ENCODE measurements at places on chromosomes 6 and 20.
A peak's percentile ranks its signal among the peaks of the same experiment; 100 is the strongest.

- DNase-seq: no peak
Observed at GRCh38 chr20:45408646-45409213, 641 bp downstream of the DBNDD2 start.

GRCh38 chr6:43455531-43456428 is at the start of gene DLK2:
Gene DLK2 (minus strand): TSS chr6:43455548. CDS start chr6:43454825, 723 bp downstream.
- DNase-seq: peak; percentile 30

- no peak for DNase-seq
Observed at GRCh38 chr6:21201637-21202350, 391.8 kb upstream of the SOX4 start.

GRCh38 chr20:34705397-34706301 is 1.5 kb downstream of the TP53INP2 start:
- DNase-seq: no peak

GRCh38 chr6:136548582-136549299 is 1.5 kb downstream of the MAP7 start:
- DNase-seq: no peak

- DNase-seq: no peak
Observed at GRCh38 chr6:139457476-139457875, 83.0 kb upstream of the CITED2 start.

DNA sequence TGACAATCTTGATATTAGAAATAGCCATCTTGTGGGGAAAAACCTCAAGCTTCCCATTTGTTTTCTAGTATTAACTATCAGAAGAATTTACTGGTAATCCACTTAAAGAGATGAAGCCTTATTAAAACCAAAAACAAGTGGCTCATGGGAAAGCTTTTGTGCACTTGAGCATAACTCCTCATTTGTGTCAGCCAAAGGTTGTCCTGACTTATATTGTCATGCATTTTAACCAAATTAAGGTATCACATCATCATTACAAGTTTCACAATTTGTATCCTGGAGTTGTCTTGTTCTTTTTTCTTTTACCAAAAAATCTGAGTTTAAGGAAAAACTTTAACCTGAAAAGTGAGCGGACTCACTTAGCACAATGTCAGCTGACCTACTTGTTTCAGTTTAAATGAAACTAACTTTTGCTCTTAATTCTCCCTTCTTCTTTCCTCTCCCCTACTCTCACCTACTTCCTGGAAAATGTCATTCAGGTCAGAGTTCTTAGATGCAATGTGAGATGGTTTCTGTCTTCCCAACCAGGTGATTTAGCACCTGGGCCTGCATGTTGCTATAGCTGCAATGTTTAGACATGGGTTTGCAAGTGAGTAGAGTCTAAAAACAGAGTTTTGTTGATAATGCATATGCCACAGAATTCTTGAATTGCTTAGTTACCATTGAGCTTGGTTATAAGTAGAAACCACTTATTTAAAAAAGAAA is 82.8 kb downstream of the TNFAIP3 start:
- no peak for DNase-seq

DNA sequence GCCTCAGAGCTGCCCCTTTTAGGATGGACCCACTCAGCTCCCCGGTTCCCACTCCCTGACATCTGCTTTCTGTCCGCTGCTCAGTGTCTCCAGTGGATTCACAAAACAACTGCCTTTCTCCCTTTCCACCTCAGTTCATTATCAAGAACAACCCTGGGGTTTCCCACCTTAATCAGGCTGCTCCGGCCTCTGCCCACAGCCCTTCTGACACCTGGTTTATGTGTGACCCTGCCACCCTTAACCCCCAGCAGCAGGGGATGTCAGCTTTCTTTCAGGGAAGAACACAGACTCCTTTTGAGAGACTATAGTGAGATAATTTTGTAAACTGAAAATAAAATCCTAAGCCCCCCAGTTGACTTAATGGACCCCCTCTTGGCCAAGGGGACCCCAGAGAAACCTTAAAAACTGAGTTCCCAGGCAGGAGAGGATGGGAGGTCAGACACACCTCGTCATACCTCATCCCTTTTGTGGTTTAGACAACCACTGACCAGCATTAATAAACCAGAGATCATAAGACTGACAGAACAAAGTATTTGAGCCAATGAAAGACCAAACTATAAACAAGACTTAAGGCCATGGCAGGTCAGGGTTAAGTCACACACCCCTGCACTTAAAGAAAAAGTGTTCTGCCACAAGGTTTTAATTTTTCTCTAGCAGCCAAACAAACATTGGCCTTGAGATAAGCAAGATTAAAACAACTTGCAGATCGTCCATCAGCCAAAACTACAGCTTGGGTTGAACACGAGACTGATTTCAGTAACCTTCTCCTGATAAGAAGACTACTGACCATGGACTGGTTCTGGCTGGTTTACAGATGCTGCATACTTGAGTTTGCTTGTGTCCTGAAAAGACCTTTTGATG is 42.4 kb upstream of the DDR1 start:
- no peak for DNase-seq

DNA sequence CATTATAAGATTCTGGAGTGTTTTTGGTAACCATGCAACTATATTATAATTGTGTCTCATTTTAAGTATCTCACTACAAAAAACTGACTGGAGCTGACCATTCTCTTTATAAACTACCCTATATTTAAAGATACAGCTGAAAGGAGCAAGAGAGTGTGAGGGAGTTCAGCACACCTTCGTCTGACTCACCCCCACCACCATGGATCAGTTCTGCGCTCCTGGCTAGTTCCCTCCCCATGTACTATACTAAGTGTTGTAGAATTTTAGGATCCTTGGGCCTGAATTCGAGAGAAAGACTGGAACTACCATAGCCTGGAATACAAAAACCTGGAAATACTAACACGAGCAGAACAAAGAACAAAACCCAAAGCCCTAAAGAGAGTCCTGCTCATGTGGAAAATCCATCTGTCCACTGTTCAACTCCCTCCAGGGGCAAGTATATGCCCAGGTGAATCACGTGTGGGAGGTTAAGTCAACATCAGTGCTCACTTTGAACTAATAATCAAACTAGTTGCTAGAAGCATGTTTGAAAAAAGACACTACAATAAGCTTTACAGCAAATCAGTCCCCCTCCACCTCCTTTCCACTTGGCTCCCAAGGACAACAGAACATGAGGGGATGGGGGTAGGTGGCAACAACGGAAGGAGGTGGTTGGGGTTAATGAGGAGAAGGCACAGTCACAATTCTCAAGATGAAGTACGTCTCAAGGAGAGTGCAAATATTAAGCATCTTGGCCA is 46.8 kb downstream of the ELOVL5 start:
- DNase-seq: no peak

DNA sequence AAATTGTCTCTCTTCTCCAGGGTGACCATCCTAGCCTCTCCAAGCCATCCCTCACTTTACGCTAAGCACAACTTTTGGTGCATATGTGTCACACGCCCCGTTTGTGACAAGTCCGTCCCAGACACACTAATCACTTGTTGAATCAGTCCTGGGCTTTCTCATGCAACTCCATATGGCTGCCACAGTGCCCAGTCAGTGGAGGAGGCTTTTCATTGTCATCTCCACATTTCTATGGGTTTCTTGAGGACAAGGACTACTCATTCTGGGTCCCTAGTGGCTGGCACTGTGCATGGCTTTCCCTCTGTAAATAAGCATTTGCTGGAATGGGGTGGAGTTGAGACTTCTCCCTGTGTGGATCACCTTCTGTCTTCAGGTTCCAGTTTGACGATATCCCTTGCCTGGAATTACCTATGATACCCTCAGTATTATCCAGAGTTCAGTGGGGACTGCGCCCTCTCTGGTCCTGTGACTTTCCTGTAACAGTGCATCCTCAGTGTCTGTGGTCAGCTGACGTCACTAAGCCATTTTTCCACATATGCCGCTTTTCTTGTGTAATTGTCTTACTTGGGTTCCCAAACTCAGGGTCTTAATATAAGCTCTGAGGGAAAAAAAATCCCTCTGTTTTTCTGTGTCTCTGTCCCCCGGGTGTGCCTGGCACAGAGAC is 59.8 kb upstream of the MYL9 start:
- no peak for DNase-seq

- no peak for DNase-seq
Observed at GRCh38 chr6:75922226-75922625, 150.2 kb downstream of the IMPG1 start.

DNA sequence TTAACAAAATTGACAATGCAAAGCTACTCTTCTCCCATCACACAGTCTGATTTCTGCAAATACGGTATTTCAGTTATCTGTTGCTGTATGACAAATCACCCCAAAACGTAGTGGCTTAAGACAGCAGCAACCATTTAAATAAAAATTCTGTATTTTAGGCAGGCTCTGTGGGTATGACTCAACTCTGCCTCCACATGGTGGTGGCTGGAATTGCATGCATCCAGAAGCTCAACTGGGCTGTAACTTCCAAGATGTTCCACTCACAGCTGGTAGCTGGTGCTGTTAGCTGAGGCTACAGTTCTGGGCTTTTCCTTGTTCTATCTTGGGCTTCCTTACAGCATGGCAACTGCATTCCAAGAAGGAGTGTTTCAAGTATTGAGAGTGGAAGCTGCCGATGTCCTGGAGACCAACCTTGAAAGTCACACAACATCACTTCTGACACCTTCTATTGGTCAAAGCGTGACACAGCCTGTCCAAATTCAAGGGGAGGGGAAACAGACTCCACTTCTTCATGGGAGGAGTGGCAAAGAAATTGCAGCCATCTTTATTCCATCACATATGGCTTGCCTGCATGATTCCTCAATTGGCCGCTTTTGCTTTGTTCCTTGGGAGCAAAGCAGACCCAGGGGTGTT is 39.7 kb upstream of the TULP1 start:
- DNase-seq: peak; percentile 35

Data from stimulated activated CD8-positive, alpha-beta memory T cell treated with anti-CD3 and anti-CD28 coated beads, Interleukin-12 subunit alpha, Interleukin-12 subunit beta, amount 100 ng/mL, for 1 hour (primary cell).